ENCODE measurements at places on chromosomes 3 and 15.

- no peak for DNase-seq
Observed at GRCh38 chr15:41983221-41983620, 10.9 kb upstream of the EHD4 start.

DNA sequence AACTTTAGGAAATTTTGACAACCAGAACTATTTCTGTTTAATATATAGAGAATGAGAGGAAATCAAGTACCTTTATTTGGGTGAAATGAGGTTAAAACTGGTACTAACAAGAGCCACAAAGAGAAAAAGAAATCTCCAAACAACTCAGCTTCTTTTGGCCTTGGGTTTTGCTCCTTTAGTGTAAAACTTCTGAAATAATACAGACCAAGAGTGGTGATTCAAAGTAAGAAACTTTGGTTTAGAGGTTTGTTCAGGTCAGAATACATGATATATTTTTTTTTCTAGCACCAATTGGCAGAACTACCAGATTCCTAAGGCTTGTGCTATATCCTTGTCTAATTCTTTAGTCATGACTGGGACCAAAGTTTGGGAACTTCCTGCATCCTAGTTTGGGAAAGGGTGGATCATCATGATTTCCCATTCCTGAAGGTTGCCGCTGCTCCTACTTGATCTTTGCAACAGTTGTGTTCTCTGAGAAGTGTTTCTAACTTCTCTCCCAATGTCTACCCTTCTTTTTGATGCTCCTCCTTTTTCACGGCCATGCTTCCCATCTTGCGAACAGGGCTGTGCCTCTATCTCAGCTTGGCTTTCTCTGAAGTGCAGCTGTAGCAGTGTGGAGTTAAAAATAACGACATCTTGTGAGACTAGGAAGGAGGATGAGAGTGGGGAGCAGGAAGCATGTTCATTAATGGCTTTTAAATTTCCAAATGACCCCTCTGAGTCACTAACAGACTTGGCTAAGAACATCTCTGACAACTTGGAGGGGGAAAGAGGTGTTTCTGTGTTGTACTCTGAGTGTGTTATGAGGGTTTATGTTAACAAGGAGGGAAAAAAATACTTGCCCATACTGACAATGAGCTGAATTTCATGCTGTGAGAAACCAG lies 87.7 kb downstream of the KCNAB1 start:
- no peak for DNase-seq

DNA sequence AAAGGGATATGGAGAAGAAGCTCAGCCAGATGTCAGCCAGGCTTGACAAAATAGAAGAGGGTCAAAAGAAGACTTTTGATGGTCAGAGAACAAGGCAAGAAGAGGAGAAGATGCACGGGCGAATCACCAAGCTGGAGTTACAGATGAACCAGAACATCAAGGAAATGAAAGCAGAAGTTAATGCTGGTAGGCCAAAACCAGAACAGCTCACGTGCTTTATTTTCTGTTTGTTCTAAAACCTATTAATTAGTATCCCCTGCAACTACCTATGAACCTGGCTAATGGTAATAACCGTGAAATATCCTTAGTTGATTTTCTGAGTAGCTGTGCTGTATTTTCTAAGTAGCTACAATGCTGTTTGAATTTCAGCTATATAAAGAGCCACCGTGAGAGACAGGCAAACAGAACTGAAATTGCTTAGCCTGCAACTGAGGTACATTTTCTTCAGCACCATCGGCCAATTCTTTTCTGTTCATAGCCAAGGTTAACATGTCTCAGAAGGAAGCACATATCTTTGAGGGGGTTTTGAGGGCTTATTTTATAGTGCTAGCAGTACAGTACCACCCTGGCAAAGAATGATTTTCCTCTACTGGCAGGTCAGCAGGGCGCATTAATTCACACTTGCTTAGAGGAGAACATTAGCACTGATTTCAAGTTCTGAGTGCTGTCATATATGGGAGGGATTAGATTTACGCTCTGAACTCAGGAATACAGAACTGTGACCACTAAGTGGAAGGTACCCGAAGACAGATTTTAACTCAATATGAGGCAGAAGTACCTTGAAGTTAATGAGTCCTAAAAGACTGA lies 78.9 kb downstream of the FAM81A start:
- DNase-seq: no peak

GRCh38 chr3:193095366-193095765 lies 145.7 kb upstream of the PLAAT1 start:
- no peak for DNase-seq

GRCh38 chr3:58305882-58306711 lies at the start of the genes HTD2 and RPP14:
TSS of gene HTD2 (plus strand) at chr3:58306520. CDS start at chr3:58317614, 11,094 bp downstream.
TSS of gene RPP14 (plus strand) at chr3:58306245. CDS start at chr3:58310330, 4,085 bp downstream.
- peak; percentile 87 for DNase-seq

DNA sequence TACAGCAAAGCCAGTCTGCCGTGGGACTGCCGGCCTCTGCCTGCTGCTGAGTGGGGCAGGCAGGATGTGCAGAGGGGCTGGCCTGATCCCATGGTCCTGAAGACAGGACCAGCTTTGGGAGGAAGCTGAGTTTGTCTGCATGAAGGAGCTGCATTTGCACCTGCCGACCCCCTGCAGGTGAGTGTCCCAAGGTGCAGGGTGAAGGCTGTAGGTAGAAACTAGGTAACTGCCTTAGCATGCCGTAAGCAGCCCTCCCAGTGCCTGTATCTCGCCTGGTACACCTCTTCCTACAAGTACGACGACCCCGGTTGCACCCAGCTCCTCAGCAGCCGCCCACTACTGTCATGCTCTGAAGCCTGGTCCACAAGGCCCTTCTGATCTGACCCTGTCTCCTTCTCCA lies 34.9 kb downstream of the AMOTL2 start:
- no peak for DNase-seq

DNA sequence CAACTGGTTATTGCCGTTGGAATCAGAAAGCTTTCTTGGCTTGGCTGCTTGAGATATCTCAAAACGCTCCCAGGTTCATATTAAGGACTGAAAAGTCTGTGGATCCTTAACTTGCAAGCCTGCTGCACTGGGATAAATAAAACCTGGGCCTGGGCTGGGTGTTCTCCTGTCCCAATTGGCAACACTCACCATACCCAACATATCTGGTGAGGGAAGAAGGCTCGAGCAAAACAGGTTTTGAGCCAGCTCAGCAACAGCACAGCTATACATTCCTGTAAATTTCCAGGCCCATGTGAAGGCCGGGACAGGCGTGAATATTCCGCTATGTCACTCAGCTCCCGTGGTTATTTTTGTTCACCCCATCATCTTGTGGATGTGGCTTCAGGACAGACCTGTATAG lies 169.0 kb upstream of the BCL6 start:
- no peak for DNase-seq

DNA sequence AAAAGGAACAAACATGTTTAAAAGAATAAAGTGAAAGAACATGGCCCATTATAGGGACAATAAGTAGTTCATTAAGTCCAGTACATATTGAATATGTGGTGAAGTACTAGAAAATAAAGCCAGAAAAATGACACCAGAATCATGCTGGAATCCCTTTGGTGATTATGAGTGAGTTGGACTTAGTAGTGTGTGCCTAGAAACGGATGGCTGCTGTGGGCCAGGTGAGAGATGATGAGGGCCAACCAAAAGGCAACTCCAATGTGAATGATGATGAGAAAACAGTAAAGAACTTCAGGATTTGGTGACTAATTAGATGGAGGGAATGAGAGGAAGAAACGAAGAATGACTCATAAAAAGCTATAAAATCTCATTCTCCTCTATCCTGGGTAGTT lies 3.3 kb downstream of the CRYGS start:
- no peak for DNase-seq

- no peak for DNase-seq
Observed at GRCh38 chr15:60370105-60370868, 27.5 kb downstream of the ANXA2 start.

DNA sequence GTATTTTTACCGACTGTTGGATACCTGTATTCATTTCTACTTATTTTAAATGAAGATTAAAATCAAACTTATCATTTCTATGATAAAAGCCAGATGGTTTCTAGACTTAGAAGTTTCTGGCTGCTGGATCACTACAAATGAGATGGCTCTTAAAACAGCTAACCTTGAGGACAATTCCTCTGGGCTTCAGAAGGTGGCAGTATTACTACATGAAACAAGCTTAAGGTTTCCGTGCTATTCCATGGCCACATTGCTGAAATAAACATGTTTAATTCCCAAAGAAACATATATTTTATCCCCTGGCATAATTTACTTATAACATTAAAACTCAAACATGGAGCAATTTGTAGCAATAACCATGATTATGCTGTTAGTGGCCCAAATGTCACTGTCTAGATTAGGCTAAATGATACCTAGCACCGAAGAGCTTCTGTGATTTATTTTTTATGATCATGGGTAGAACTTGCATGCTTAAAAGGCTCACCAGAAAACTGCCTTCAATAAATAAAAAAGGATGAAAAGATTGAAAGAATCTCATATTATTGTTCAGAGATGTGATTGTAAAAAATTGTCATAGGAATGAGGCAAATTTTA lies 204.0 kb upstream of the NANOGP8 start:
- peak; percentile 15 for DNase-seq

- no peak for DNase-seq
Observed at GRCh38 chr3:31067004-31067403, 172.5 kb upstream of the GADL1 start.

DNA sequence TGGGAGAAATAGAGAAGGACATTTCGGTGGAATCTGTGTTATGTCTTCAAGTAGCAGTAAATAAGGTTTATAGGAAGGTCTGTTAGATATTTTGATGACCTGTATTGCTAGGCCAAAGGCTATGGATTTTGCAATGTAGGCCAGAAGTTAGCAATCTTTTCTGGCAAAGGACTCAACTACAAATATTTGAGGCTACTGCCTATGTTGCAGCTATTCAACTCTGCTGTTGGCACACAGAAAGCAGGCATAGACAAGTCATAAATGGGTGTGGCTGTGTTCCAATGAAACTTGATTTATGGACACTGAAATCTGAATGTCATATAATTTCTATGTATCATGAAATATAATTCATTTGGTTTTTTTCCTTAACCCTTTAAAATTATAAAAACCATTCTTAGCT lies 438.7 kb upstream of the C2CD4B start:
- no peak for DNase-seq

DNA sequence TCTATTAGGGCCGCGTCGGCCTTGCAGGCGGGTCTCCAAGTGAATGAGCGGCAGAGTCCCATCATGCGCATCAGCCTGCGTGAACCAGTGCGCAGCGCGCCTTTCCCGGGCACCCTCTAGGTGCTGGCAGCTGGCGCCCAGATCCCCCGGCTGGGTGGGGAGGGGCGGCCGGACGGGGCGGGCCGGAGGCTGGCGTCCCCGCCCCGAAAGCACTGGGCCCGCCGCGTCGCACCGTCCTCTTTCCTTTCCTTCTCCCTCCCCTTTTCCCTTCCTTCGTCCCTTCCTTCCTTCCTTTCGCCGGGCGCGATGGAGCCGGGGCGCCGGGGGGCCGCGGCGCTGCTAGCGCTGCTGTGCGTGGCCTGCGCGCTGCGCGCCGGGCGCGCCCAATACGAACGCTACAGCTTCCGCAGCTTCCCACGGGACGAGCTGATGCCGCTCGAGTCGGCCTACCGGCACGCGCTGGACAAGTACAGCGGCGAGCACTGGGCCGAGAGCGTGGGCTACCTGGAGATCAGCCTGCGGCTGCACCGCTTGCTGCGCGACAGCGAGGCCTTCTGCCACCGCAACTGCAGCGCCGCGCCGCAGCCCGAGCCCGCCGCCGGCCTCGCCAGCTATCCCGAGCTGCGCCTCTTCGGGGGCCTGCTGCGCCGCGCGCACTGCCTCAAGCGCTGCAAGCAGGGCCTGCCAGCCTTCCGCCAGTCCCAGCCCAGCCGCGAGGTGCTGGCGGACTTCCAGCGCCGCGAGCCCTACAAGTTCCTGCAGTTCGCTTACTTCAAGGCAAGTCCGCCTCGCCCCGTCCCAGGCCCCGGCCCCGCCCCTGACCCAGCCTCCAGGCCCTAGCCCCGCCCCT lies at the start of gene CRTAP:
Gene CRTAP (plus strand): TSS at position 243 of the 850 bp plus-strand sequence. CDS start 64 bp downstream, at position 307.
- peak; percentile 67 for DNase-seq

DNA sequence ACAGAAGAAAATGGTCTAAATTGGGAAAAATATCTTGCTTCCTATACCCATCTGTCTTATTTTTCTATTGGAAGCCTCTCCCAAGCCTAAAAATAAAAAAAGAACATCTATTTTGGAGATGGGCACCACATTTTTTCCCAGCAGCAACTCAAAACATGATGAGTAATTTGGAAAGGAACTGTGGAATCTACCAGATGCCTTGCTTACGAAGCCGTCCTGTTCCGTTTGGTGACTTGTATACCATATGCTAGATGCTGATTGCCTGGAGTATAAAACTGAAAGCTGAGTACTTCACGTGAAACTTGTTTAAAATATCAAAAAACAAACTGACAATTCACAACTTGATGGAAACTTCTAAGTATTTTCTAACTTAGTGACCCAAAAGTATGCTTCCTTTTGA lies 491.0 kb downstream of the ROBO2 start:
- DNase-seq: no peak

- no peak for DNase-seq
Observed at GRCh38 chr15:68300115-68300940, 22.8 kb downstream of the FEM1B start.

- DNase-seq: no peak
Observed at GRCh38 chr3:148992027-148992634, 791 bp downstream of the GYG1 start.

GRCh38 chr15:42010434-42010833 lies 10.4 kb downstream of the PLA2G4E start:
- peak; percentile 87 for DNase-seq

- DNase-seq: no peak
Observed at GRCh38 chr15:63318344-63318743, 40.9 kb downstream of the APH1B start.

GRCh38 chr3:137845194-137845593 lies 81.1 kb downstream of the SOX14 start:
- DNase-seq: no peak

GRCh38 chr3:81891055-81891895 lies 129.8 kb upstream of the GBE1 start:
- no peak for DNase-seq
